ENCODE measurements at places on chromosomes 3 and 15. TPM values are rescaled to one million over a fixed set of nuclear protein-coding genes. Genes with fewer than 3 reads are reported as not detected.

The RHOV gene
- 19.4 TPM for total RNA-seq

The CLRN1 gene
- not detected for total RNA-seq

The RASL12 gene
- total RNA-seq, result 12.5 TPM

The AADACL2 gene
- 21.6 TPM for total RNA-seq

The SUSD5 gene
- 3.3 TPM for total RNA-seq

The CCDC13 gene
- 0.69 TPM for total RNA-seq

The DUOXA1 gene
- 14.4 TPM for total RNA-seq

All from skin of body (tissue), 3 donors.